Substantia nigra (tissue), 51 donors: ENCODE measurements at places on chromosomes 7 and 10.

DNA sequence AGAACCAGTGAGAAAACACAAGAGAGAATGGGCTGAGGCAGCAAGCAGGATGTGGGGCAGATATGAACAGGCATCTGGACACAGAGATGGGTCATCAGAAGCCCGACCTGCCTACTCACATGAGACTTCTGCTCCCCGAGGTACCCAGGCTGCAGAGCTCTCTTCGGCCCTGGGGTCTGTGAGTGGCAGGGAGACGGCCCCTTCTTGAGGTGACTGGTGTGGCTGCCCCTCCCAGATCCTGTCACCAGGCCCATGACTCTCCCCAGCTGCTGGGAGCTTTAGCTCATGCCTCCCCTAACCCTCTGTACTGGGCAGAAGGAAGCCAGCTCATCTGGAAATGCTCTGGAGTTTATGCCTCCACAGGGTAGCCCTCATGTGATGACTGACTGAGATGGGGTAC is 157.6 kb upstream of the PCBD1 start:
- no peak for DNase-seq

GRCh38 chr7:126856691-126857291 is 395.9 kb downstream of the GRM8 start:
- DNase-seq: no peak

- DNase-seq: no peak
Observed at GRCh38 chr10:6473901-6474370, 106.1 kb downstream of the PRKCQ start.

GRCh38 chr7:131327049-131327625 is 539 bp upstream of the MKLN1 start:
- peak; percentile 57 for DNase-seq

GRCh38 chr10:17537281-17537680 is 79.9 kb downstream of the HACD1 start:
- DNase-seq: no peak
